ENCODE measurements at places on chromosomes 1 and 21. TPM values are rescaled to one million over a fixed set of nuclear protein-coding genes. Genes with fewer than 3 reads are reported as not detected.

The TNFRSF14 gene
- 18.9 TPM for total RNA-seq

The FAM151A gene
- not detected for total RNA-seq

The AKR7A3 gene
- total RNA-seq = 0.28 TPM

The HCN3 gene
- 0.90 TPM for total RNA-seq

The RIPK4 gene
- total RNA-seq = 10.0 TPM

Measured in endothelial cell of coronary artery (primary cell).